ENCODE measurements at places on chromosomes 16 and 17. TPM values are rescaled to one million over a fixed set of nuclear protein-coding genes. Genes with fewer than 3 reads are reported as not detected.
A peak's percentile ranks its signal among the peaks of the same experiment; 100 is the strongest.

SUPT6H gene
- 61.5 TPM for total RNA-seq

DNA sequence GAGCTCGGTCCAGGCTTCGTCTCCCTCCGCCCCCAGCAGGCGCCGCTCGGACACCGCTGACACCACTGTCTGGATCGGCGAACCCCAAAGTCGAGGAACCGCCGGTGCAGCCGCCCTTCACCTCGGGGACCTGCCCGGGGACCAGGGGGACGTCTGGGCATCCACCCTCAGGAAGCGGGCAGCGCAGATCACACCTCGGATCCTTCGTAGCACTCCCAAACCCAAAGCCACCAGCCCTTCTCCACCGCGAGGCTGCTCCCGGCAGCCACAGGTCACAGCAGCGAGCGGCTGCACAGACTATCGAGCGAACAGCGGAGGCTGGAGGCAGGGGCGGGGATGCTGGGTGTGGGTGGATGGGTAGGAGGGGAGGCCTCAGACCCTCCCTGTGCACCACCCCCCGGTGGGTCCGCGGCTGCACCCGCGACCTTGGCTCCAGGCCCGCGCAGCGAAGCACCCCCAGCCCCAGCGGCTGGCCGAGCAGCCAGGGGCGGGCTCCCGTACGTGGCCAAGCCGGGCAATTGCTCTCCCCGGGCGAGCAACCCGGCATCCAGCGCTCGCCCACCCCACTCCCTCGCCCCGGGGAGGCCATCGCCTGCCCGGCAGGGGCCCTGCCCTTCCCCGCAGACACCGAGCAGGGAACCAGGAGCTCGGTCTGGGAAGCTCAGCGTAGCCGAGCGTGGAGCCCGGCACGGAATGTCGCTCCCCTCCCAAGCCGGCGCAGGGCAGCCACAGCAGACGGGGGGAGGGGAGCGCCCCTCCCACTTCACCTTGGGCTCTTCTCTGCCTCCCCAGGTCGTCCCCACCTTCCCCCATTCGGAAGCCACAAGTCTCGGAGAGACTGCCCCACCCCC, 1.0 kb downstream of the SDK2 start:
- DNase-seq, result peak; percentile 62

DNA sequence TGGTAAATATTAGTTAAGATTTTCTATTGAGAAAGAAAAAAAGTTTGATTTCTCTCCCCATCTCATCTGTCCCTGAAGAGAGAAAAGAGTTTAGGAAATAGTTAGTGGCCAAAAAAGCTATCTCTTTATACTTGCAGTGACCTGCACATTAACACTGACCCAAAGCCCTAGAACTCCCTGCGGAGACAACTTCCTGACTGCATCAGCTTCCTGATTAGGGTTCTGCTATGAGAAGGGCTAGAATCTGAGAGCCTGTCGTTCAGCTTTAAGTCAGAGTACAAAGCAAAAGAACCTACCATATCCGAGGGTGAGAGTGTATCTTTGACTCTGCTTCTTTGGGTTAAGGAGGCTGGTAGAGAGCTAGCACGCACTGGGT, 24.7 kb downstream of the LIMD2 start:
- DNase-seq, result no peak

- no peak for DNase-seq
Observed at GRCh38 chr17:6259899-6260298, 175.0 kb downstream of the AIPL1 start.
